ENCODE measurements at places on chromosomes 2 and 18.

DNA sequence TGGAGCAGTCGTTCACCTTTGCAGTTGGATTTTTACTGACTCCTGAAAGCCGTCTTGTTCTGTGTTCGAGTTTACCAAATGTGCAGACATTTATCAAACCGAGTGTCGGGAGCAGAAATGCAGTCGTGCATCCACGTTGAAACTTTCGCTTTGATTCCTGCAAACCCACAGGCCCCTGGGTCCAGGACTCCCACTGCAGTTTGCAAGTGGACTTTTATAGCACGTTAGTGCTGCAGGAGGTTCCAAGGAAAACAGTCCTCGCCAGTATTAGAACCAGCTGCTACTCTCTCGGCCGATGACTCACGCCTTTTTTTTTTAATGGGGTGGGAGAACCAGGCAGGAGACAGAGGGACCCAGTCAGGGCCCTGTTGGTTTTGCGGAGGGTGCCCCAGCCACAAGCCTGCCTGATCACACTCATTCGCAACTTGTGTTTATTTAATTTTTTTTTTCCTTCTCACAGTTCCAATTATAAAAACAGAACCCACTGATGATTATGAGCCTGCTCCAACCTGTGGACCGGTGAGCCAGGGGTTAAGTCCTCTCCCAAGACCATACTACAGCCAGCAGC, 90.1 kb downstream of the NFATC1 start:
- DNase-seq: peak; percentile 87

GRCh38 chr2:128545829-128546228, 227.2 kb upstream of the HS6ST1 start:
- no peak for DNase-seq

DNA sequence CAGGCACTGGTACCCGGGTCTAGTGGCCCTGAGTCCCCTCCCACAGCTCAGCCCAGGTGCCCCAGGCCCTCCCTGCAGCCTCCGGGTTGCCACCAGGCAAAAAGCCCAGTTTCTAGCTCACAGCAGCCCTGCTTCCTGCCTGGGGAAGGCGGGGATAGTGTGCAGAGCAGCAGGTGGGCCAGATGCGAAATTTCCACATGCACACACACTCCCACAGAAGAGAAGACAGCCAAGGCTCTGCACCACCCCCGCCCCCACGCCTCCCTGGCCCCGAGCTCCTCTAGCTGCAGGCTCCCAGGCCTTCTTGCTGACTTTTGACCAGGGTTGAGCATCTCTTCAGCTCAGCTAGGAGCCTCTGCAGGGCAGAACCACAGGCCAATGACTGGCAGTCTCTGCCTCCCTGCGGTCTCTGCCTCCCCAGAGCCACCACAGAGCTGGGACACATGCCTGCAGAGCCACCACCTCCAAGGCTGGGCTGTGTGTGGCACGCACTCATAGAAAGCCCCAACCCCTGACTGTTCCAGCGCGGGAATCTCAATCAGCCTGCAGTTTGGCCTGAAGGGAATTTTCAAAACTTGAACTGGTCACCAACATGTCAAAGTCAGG, 7.2 kb downstream of the SLC66A2 start:
- DNase-seq: no peak

- DNase-seq: peak; percentile 44
These were observed 705 bp upstream of the TEX261 start for GRCh38 chr2:70995426-70995729.

- no peak for DNase-seq
These were observed 44.3 kb downstream of the NTSR2 start for GRCh38 chr2:11625671-11626070.

- DNase-seq: no peak
These were observed 547.2 kb upstream of the SETBP1 start for GRCh38 chr18:44133483-44133882.

- peak; percentile 62 for DNase-seq
These were observed 72.7 kb downstream of the CLIP4 start for GRCh38 chr2:29187926-29188325.

GRCh38 chr18:79510046-79510685, 114.4 kb downstream of the NFATC1 start:
- DNase-seq: no peak

GRCh38 chr2:98488252-98488651, 43.6 kb downstream of the INPP4A start:
- DNase-seq: no peak

DNA sequence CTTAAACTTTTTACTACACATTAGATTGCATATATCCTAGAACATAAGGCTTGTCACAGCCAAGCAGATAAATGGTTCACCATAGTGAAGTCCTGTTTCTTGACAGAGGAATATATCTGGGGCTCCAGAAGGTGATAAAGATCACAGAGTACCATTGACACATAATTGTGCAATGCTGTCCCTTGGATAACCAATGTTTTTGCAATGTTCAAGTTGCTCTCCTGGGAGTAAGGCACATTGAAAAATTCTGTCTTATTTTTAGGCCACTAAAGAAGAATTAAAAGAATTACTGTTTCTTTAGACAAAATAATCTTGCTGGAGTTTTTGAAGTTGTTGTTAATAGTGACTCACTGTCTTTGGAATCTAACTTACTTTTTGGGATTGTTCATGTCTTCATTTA, 1132.8 kb downstream of the LRP1B start:
- peak; percentile 24 for DNase-seq

GRCh38 chr2:8633735-8634313, 48.0 kb upstream of the ID2 start:
- peak; percentile 83 for DNase-seq

GRCh38 chr2:133599811-133600210, 31.5 kb upstream of the NCKAP5 start:
- no peak for DNase-seq

GRCh38 chr2:181357979-181358378, 99.2 kb upstream of the ITGA4 start:
- no peak for DNase-seq

- DNase-seq: no peak
These were observed 66.9 kb downstream of the MOGAT1 start for GRCh38 chr2:222738312-222738711.

GRCh38 chr18:68800075-68800474, 2.2 kb downstream of the CCDC102B start:
- DNase-seq: peak; percentile 34

- DNase-seq: peak; percentile 69
These were observed 104.3 kb downstream of the TTC27 start for GRCh38 chr2:32732120-32732519.

DNA sequence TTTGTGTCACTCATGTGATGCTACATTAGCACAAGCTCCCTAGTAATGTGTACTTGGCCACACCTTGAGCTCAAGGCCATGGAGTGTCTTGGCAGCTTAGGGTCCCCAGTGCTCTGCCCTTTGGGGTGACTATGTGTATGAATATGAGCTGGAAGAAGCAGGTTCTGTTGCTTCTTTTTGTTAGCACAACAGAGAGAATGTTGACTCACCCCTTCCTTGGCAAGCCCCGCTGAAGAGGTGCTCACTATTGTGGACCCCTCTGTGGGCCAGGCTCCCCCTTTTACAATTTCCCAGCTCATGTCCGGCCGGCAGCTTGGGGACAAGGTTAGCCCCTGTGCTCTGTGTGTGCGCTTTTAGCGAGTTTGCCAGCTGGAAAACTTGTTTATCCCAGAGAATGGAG, 48.1 kb downstream of the DGKD start:
- no peak for DNase-seq

DNA sequence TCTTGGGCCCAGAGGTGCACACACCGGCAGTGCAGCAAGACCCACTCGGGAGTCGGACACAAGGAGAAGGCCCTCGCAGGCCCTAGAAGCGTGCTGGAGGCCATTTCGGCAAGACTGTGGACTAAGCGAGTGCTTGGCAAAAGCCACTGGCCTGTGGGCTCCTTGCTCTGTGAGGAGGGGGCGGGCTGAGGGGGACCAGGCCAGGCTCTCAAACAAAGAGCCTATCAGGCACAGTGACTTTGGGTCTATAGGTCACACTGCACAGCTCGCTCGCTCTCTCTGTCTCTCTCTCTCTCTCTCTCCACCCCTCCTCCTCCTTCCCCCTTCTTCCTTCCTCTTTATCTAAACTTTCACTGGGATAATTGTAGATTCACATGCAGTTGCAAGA, 23.6 kb upstream of the ZCCHC2 start:
- no peak for DNase-seq

- no peak for DNase-seq
These were observed 18.6 kb upstream of the GYPC start for GRCh38 chr2:126637386-126637785.

GRCh38 chr2:9644021-9644420, 13.2 kb upstream of the YWHAQ start:
- no peak for DNase-seq

GRCh38 chr2:7014174-7014640, 97.0 kb downstream of the RNF144A start:
- peak; percentile 87 for DNase-seq

DNA sequence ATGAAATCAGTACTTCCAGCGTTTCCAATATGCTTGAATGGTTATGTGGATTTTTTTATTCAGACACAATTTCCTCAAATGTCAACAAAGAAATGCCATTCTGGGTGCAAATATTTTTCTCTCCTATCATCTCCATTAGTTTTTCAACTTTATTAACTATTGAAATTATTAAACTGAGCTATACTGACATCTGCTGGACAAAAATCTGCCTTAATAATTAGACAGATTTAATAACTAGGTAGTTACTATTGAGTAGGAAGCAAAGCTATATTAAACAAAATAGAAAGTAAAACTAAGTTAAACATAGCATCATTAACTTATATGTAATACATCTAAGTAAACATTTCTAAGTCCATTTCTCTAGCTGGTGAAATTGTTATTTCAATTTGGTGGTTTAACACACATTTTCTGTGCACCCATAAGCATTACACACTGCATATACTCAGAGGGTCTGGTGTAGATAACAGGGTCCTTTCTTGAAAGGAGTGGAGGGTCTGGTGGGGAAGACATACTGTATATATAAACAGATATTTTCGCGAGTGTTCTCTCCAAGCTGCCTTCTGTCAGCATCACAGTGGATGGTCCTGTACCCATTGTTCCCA, 77.0 kb downstream of the LANCL1 start:
- peak; percentile 17 for DNase-seq

- no peak for DNase-seq
These were observed 7.4 kb upstream of the MTERF4 start for GRCh38 chr2:241109210-241110088.

- DNase-seq: peak; percentile 99
These were observed 88.9 kb downstream of the TMEM185B start for GRCh38 chr2:120134263-120134662.

DNA sequence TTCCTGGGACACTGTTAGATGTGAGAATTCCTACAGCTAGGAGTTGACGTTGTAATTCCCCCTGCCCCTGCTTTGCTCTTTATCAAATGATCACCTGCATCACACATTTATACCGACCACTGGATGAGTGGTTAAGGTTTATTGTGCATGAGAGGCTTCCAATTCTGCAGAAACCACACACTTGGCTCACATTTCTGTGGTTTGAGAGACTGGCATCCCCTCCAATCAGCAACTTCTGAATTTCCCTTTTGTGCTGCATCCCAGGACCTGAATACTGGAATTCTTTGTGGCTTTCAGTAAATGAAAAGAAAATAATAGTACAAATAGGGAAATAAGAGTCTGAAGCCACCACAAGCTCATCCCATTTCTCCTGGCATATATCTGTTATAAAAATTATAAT, 628.7 kb upstream of the PIK3C3 start:
- DNase-seq: peak; percentile 69

- peak; percentile 70 for DNase-seq
These were observed 35.0 kb upstream of the PSMD14 start for GRCh38 chr2:161273038-161273760.

DNA sequence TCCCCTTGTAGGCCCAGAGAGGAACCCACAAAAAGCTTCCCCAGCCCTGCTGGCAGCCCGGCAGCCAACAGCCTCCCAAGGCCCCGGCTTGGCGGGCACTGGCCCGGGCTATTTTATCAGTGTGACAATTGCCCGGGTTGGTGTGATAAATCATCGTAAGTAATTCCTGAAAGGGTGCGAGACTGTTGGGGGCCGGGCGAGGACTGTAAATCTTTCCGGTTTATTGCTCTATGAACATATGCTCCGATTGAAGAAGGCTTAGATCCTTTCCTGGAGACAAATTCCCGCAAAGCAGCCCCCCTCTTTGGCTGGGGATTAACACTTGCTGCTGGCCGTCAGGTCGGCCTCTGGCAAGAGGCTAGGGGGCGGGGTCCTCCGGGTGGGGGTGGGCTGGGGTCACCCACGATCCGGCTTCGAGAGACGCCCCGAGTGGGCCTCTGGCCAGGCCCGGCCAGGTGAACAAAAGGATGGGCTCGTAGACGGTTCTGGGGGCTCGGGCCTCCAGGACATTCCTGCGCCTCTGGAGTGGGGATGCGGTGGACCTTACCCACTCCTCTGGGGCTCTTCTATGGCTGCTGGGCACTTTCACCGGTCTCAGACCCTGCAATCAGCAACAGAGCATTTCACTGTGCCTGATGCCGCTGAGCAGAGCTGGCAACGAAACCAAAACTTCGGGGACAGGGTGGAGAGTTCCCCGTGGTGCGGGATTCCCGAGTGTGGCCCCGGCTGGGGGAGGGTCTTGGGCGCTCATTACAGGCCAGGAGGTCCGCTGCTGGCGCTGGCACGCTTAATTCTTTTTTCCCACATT, 2.0 kb downstream of the HOXD3 start:
- no peak for DNase-seq

DNA sequence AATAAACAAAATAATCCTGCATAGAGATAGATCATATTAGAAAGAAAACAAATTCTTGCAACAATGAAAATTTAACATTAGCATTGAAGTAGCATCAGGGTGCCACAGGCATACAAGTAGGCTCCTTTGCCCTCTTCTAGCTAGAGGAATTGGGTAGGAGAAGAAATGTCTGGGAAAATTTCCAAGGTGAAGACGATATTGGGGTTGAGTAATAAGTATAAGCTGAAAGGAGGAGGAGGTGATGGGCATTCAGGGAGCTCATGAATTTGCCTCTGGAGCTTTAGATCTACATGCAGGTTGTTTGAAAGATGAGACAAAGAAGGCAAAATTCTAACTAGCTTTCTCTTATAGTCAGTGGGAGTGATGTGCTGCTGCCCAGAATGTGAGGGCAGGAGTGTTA, 504.9 kb downstream of the CCDC85A start:
- DNase-seq: no peak

DNA sequence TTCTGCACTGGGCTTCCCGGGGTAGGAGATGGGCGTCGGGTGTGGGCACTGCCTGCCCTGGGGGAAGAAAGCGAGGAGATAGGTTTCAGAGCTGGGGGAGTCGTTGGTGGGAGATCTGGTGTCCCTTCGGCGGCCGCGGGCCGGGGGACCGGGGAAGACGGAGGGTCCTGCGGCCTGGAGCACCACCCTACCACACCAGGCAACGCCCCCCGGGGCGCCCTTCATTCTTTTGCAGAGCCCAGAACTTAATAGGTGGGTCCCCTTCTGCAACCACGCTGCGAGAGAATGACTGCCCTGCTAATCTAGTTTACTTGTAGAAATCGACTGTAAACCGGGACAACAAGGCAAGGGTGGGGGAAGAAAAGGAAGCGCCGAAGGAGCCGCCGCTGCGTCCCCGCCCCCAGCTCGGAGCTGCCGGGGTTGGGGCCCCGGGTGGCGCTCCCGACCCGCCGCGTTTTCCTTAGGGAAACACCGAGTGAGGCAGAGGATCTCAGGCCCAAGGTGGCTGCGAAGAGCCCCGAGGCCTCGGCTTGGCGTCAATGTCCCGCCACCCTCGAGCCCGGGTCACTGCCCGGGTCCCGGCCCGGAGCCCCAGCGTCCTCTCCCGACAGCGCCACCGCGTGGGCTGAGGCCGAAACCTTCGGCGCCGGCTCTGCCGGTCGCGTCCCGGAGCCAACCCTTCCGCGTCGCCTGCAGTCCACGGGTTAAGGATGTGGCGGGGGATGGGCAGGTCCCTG, 5.4 kb upstream of the SATB2 start:
- DNase-seq: peak; percentile 29

GRCh38 chr18:36757081-36757480, 71.7 kb downstream of the TPGS2 start:
- peak; percentile 59 for DNase-seq

- peak; percentile 64 for DNase-seq
These were observed 155.9 kb downstream of the ESCO1 start for GRCh38 chr18:21444465-21445212.
